ENCODE measurements at places on chromosomes 2 and 18.

- DNase-seq = no peak
Measured at GRCh38 chr2:152370783-152371182, 35.8 kb downstream of the FMNL2 start.

DNA sequence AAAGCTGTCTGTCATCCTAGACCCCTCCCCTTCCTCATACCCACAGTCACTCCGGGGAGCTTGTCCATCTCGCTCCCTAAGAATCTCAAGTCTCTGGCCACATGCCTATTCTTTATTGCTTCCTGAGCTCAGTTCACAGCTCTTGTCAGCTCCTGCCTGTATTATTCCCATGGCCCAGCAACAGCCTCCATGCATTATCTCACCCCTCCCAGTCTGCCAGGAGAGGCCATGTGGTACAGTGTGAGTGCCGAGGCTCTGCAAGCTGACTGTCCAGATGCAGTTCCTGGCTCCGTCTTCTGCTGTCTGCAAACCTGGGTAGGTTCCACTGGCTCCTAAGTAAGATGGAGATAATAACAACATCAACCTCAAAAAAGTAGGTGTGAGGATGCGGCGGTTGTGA lies 79.7 kb downstream of the MRPS9 start:
- DNase-seq = no peak

DNA sequence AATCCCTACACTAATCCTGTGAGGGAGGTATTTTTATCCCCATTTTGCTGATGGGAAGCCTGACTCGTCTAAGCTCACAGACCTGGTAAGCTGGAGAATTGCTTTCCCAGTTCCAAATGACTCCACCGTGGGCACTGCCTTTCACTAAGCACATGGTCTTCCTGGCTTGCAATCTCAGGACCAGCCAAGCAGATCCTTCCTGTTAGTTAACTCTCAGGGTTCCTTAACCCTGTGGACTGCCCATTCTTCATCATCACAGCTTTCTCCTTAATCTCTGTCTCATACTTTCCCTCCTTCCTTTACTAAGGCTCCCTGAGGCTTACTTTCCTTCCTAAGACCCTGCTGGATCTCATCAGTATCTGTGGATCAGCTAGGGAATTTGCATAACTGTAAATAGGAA lies 122.2 kb upstream of the ZEB2 start:
- DNase-seq = no peak

DNA sequence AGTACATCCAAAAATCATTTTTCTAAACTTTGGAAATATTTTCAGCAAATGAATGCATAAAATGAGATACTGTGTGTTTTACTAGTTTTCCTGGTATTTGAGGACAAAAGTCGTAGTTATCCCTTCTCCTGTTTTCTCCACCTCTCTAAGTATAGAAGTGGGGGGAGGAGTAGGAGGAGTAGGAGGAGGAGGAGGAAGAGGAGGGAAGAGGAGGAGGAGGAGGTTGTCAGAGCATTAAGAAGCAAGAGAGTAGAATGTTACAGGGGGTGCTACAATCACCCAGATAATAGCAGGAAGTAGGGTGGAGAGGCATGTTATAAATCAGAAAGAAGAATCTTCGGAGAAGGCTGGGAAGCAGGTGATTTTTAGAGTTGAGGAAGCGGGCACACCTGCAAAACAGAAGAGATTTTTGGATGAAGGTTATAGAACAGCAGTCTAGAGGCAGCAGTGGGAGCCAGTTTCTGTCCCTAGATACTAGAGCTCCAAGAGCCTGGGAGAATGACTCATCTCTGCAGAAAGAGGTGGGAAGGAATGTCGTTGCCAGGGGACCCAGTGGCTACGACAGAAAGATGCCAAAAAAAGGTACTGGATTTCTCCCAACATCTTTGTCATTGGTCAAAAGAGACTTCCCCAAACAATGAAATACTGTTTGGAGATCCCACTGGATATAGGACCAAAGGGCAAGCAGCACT lies 44.2 kb upstream of the AQP4 start:
- DNase-seq = no peak

- no peak for DNase-seq
Measured at GRCh38 chr2:223247136-223247535, 195.1 kb downstream of the KCNE4 start.

DNA sequence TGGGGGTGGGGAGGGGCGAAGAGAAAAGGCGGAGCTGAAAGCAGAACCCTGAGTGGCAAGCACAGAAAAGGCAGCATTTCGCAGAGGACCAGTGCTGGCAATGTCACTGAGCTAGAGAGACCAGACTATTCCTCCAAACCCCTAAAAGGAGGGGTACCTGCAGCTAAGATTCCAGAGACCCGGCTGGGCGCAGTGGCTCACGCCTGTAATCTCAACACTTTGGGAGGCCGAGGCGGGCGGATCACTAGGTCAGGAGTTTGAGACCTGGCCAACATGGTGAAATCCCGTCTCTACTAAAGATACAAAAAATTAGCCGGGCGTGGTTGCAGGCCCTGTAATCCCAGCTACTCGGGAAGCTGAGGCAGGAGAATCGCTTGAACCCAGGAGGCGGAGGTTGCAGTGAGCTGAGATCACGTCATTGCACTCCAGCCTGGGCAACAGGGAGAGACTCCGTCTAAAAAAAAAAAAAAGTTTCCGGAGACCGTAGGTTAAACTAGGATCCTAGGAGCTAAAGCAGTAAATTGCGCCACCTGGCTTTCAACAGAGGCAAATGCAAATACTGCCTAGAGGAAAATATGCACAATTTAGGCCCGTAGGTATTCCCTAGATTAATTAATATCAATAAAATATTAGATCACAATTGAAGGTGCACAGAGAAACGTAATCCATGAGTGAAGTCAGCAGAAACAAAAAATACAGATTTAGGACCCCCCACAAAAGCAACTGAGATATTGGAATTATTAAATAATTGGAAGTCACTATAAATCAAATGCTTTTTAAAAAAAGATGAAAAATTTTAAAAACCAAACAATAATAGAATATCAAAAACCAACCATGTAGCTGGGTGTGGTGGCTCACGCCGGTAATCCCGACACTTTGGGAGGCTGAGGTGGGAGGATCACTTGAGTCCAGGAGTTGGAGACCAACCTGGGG lies 4.9 kb downstream of the UCN start:
- no peak for DNase-seq

Data from stimulated activated CD8-positive, alpha-beta memory T cell treated with anti-CD3 and anti-CD28 coated beads, Interleukin-4, amount 100 ng/mL, for 48 hours (primary cell).